Suppressor macrophage (primary cell): ENCODE measurements at places on chromosomes 7 and 10.
A peak's percentile ranks its signal among the peaks of the same experiment; 100 is the strongest.

DNA sequence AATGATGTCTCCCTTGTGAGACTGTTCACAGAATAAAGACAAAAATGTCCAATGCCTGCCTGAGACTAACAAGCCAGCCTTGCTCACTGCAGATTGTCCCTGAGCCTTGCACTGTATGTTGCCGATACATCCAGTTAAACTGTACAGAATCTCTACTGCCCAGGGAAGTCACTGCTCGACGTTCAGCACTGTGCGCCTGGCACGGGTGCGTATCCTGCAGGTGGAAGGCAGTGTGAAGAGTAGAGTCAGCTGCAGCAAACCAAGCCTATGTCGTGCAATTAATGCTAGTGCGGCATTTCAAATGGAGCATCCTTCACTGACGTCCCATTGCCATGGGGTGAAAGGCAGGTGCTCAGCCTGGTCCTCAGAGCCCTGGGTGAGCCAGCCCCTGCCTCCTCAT is 132.9 kb downstream of the TNS3 start:
- no peak for DNase-seq

GRCh38 chr10:16439295-16439694 is 2.5 kb downstream of the PTER start:
- peak; percentile 61 for DNase-seq

DNA sequence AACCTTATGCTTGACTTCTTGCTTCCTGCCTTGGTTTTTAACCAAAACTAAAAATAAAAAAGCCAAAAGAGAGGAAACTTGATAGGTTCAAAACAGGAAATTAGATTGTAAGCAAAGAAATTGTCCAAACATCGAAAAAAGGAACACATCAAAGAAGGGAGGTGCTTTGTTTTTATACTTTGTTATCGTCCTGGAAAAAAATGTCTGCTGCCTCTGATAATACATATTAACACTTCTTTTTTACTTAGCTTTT is 286.6 kb upstream of the C7orf33 start:
- DNase-seq: no peak

DNA sequence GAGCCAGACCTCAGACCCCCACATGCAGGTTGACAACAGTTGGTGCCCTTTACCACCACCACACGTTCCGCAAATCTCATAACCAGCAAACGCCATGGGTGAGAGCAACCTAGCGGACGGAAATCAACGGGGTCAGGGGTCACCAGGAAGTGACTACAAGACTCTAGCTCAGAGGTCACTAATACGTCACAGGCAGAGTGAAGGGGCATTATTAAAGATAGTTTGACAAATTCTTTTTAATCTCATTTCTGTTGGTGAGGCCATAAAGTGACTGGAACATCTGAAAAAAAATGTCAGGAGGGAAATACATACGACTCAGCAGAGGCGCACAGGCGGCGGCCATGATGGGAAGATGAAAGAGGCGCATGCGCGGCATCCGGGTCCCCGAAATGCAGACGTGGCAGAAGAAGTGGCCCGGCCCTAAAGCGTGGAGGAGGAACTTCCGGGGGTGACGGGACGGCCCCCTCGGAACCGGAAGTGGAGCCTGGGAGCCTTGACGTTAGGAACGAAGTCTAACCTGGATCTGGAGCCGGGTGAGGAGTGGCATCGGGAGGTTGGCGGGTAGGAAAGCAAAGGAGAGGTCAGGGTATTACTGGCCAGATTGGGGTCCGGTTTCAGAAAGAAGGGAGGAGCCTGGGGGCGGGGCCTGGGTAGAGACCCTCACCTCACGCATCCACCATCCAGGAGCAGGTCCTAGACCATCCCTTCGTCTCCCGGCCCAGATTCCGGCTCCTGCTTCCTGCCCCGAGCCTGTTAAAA is at the start of gene SEC24C:
SEC24C (plus strand) TSS at position 468 of the 759 bp plus-strand sequence. CDS start 2,461 bp downstream, outside the sequence.
- peak; percentile 98 for DNase-seq

GRCh38 chr7:141381794-141382427 is 169.3 kb upstream of the AGK start:
- DNase-seq: no peak

GRCh38 chr7:151954866-151955820 is 1.1 kb upstream of the GALNTL5 start:
- no peak for DNase-seq

- peak; percentile 47 for DNase-seq
Observed at GRCh38 chr7:25389489-25390106, 161.3 kb upstream of the NPVF start.

- DNase-seq: no peak
Observed at GRCh38 chr10:52455098-52455497, 141.0 kb downstream of the DKK1 start.

DNA sequence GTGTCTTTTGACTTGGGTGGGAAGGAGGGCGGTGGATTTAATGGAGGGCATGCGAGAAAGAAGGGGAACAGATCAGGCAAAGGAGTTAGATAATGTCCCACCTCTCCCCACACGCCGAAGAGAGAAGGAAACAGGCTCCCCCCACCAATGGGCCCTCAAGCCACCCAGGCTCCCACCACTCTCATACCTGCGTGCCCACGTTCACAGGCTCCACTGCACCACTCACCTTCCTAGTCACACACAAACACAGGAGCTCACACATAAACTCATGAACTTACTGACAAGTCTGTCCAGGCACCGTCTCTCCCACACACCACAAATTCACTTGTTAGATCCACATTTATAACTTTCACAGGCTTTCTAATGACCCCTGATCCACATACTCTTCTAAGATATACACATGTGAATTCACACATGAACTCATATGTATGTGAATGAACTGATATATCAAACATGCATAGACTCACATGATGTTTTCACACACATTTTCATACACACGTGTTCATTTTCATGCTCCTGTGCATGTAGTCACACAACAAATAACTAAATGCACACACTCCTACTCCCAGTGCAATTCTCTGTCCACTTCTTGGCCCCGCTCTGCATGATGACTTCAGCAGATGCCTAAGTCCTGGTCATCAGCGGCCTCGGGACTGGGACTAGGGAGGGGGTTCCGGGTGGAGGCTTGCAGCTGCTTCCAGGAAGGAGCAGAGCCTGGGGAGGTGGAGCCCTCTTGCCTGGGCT is 1.5 kb downstream of the LZTS2 start:
- peak; percentile 82 for DNase-seq

DNA sequence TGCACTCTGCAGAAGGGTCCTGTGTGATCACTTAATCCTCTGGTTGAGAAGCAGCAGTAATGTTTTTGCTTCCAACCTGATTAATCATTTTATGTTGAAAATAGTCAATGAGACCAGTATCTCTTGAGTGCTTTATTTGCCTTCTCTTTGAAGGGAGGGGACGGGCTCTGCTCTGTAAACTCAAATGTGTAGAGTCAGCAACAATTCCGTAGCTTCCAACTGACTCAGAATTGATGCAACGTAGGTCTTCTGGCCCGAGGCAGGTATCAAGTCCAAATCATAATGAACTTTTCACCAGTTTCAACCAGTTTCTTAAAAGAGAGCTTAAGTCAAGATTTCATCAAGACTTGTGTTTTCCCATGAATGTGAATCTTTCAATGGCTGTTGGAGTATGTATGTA is 26.3 kb downstream of the GUSB start:
- no peak for DNase-seq

- DNase-seq: no peak
Observed at GRCh38 chr7:37782166-37782565, 66.2 kb upstream of the NME8 start.

- peak; percentile 10 for DNase-seq
Observed at GRCh38 chr7:134902058-134902457, 84.2 kb upstream of the AGBL3 start.

DNA sequence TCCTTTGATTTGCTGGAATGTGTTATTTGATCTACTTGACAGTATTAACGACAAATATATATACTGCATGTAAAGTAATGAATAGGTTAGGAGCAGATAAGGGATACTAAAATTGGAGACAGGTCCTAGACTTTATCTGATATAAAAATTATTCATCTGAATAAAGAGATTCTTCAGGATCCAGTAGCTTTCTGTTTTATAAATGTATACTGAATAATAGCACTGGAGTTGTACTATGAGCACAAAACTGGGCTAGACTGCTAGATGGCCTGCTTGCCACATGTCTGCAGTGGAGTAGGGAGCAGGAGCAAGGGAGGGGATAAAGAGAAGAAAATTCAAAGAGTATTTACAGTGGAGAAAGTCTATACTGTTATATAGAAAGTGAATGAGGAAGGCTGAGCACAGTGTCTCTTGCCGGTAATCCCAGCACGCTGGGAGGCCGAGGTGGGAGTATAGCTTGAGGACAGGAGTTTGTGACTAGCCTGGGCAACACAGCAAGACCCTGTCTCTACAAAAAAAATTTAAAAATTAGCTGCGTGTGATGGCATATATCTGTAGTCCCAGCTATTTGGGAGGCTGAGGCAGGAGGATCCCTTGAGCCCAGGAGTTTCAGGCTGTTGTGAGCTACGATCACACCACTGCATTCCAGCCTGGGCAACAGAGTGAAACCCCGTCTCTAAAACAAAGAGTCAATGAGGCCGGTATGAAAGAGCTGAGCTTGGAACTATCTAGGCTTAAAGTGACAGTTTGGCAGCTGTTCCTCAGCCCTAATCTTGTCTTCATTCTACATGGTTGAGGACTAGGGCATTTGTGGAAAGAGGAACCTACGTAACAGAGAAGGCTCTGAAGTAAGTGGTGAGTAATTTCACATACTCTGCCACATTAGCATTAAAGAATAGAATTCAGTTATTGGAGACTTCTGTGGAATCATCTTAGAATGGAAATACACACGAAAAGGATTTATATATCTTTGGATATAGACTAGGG is 41.8 kb downstream of the CD36 start:
- peak; percentile 84 for DNase-seq

- no peak for DNase-seq
Observed at GRCh38 chr10:87921931-87922688, 58.7 kb downstream of the PTEN start.

DNA sequence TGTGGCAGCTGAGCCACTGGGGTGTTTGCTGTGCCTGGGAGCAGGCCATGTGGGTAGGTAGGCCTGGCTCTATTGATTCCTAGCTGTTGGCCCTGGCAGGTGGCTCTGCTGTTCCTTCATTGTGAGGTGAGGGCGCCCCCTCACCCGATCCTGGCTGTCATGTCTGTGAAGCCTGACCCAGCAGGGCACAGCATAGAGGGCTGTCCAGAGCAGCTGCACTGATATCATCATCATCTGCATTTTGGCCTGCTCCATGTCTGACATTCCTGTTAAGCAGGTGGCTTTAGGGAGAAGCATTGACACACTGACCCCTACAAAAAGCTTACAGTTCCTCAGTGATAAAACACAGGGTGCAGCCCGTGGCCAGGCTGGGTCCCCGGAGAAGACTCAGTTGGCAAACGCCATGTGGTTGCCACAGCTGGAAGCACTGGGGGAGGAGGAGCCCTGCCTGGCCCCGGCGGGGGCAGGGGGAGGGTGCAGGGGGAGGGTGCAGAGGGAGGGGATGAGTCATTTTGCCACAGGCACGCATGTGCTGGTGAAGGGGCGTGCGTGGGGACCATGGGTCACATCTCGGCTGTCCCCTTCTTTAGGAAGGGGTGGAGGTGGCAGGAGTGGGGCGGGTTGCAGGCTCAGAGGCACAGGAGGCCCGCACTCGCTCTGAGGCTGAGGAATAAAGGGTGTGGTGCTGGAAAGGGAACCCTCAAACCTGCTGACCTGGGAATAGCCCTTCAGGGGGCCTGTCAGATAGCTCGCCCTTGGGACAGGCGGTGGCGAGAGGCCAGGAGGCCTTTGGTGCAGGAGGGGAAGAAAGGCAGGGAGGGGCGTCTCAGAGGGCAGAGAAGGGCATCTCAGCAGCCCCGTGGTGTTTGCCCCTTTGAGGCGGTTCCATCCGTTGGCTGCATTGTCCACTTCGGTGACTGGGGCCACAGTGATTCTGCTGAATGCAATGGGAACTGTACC is 31.6 kb downstream of the IKZF1 start:
- DNase-seq: peak; percentile 81

- DNase-seq: no peak
Observed at GRCh38 chr10:105699504-105699903, 1058.4 kb downstream of the SORCS3 start.

- DNase-seq: no peak
Observed at GRCh38 chr7:94679358-94679757, 23.4 kb upstream of the SGCE start.

- DNase-seq: no peak
Observed at GRCh38 chr10:61623161-61623560, 39.6 kb upstream of the CABCOCO1 start.

- DNase-seq: no peak
Observed at GRCh38 chr7:99719996-99720769, 14.8 kb downstream of the CYP3A7 start.

DNA sequence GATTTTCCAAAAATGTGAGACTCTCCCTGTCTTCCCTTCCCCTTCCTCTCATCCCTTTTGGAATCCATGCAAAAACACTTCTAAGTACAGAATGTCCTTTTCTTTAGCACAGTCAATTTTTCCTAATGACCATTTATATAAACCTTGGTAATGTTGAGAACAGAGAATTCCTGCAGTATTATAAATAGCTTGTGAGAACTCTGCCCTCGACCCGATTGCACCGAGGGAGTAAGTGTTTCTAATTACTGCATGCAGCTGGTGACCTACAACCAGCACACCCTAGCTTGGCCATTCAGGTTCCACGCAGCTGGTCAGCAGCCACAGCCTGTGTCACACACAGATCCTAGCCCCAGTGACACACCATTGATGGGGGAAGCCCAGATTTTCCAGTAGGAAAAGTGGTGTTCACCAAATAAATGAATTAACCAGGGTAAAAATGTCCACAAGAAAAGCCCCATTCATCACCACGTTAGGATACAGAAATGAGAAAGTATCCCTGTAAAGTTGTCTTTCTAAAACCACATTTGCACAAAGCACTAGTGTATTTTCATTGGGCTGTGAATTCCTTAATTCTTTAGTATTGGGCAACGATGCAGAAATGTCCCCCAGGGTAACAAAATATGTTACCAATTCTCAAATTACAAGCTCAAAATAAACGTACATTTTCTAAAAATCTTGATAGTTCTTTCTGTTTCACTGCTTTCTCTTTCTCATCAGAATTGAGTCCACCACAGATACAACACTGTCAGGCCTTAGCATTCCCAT is 499.0 kb upstream of the KLF6 start:
- no peak for DNase-seq

DNA sequence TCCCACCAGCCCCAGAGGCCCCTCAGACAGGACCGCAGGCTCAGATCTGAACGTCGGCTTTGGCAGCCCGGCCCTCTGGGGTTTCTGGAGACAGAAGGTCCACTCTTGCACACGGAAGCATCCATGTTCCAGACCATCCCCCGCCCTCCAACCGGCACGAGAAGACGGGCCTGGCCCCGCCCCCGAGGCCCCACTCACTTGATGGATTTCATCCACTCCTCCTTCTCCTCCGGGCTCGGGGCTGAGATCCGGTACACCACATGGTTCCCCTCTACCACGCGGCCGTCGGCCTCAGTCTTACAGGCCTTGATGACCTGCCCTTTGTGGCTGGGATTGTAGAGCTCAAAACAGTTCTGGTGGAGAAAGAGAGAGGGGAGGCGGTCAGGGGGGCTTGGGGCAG is 107.3 kb downstream of the CYTH3 start:
- DNase-seq: no peak
